ENCODE measurements at places on chromosomes 11 and 22.

GRCh38 chr11:90476442-90477007 lies 253.7 kb upstream of the CHORDC1 start:
- no peak for DNase-seq

GRCh38 chr22:31099841-31100761 lies 7.3 kb downstream of the SELENOM start:
- DNase-seq = peak; percentile 24

GRCh38 chr11:120205596-120206161 lies 5.2 kb upstream of the OAF start:
- no peak for DNase-seq

- DNase-seq = peak; percentile 48
These were observed 101.0 kb upstream of the CHRM4 start for GRCh38 chr11:46492532-46492931.

GRCh38 chr11:68667511-68668500 lies 16.5 kb upstream of the GAL start:
- DNase-seq = no peak

DNA sequence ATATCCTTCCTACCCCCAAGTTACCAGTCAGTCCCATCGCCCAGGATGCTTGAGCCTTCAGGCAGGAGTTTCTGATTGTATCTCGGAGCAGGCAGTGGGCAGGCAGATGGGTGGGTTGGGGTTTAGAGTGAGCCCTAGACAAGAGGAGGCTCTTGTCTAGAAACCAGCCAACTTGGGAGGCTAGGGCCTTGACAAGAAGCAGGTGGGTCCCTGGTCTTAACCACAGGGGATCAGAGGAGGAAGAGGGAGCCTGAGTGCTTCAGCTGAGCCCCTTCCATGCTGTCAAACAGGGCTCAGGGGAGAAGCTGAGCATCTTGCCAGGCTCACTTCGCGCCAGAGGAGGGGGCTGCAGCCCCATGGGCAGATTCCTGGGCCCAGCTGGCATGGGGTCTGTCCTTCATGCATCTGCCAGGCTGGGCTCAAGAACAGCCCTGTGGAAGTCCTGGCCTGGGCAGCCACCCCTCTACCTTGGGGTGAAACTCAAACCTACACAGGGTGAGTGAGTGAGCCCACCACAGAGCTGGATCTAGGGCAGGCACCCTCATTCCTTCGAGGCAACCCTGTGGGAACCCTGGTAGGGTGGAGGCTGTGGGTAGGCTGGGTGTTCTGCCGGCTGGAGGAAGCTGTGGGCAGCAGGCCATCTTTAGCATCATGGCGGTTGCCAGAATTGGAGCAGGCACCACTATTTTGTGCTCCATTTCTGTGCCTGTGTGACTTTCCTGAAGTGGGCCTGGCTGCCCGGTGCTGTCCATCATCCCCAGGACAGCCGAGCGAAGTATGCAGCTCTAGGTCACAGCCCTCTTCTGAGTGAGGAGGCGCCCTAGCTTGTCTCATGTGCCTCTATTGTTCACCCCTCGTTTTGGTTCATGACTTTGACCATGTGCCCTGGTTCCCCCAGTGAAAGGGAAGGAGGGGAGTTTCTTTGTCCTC lies 108.1 kb downstream of the MORC2 start:
- DNase-seq = no peak

- no peak for DNase-seq
These were observed 12.3 kb downstream of the ARFGAP3 start for GRCh38 chr22:42844756-42845155.

- no peak for DNase-seq
These were observed 18.6 kb downstream of the CDC45 start for GRCh38 chr22:19498154-19498865.

- DNase-seq = peak; percentile 68
These were observed 5.4 kb downstream of the TRABD start for GRCh38 chr22:50190941-50191741.

GRCh38 chr11:131614631-131615030 lies 244.2 kb downstream of the NTM start:
- peak; percentile 69 for DNase-seq

DNA sequence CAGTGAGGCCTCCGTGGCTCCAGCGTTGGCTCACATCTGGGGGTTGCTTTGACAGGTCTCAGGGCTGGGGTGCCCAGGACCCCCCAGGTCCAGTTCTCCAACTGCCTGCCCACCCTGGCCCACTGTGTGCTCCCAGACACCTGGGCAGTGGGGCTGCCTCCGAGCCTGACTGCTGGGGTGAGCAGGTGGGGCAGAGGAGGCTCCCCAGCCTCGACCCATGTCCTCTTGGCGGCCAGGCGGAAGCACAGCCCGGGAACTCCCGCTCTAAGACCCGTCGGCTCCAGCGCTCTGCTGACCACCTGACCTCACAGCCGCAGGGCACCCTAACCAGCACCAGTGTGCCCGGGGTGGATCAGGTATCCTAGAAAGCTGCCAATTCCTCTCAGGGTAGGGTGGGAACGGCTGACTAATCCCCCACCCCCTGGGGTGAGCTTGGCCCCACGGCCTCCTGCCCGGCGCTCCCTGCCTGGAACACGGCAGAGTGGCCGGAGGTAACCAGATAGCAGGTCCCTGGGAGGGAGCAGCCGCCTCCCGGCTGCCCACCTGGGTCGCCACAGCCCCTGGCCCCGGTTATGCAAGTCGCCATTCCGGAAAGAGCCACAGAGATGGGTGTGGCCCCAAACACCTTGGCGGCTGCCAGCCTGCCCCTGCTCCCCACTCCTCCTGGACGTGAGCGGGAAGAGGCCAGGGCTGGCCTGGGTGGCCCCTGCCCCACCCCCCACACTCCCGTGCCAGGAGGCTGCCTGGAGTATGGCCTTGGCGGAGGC lies 19.2 kb upstream of the MUC5B start:
- DNase-seq = peak; percentile 16

DNA sequence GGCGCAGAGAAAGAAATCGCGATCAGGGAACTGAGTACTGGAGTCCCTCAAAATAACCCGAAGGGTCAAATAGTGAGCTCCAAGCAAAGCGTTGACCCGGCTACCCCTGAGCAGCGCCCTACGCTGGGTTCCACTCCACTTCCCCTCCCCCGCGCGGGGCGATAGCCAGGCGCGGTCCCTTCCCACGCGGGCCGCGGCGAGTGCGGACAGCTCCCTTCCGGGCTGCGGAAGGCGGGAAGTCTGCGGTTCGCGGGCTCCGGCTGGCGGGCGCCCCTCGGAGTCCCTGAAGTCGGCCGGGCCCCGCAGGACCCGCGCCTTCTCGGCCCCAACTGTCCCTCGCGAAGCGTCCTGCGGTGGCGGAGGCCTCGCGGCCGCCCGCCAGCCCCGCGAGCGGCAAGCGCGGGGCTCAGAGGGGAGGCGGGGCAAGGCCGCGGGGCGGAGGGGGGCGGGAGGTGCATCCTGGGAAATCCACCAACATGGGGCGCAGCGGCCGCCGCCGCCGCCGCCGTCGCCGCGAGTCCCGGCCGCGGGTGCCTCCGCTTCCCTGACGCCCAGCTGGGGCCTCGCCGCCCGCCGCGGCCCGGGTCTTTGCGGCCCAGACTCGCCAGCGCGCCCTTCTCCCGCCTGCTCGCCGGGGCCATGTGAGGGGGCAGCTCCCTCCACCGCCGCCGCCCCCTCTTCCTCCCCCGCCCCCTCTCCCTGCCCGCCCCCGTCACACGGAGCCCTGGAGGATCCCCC lies at the start of gene QSER1:
QSER1 (plus strand) TSS at position 457 of the 738 bp plus-strand sequence. CDS start 315 bp downstream, outside the sequence.
- peak; percentile 88 for DNase-seq

GRCh38 chr11:132913886-132914285 lies 618.4 kb downstream of the OPCML start:
- DNase-seq = no peak

- DNase-seq = peak; percentile 78
These were observed 667 bp downstream of the RAB6A start for GRCh38 chr11:73760135-73760678.

DNA sequence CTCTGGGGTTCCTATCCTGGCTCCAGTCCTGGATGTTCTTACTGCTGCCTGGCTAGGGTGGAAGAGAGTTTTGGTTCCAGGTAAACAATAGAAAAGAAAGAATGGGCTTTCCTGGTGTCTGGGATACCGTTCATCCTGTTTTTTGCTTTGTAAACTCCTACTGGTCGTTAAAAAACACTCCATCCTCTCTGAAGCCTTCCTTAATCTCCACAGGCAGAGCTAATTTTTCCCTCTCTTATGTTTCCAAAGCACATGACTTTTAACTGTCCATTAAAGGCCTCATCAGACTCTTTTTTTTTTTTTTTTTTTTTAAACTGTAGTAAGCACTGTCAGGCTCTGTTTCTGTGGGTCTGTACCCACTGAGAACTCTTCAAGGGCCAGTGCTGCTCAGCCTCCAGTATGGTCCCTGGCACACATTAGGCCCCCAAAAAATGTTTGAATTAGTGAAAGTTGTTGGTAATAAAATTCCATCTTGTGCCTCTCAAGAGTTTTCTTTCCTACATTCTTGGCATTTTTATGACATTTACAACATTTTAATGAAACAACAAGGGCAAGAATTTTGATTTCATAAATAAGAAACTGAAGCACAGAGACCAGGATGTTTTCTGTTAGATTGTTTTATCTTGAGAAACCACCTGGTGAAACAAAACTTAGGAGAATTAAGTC lies 104.2 kb downstream of the TEAD1 start:
- no peak for DNase-seq

DNA sequence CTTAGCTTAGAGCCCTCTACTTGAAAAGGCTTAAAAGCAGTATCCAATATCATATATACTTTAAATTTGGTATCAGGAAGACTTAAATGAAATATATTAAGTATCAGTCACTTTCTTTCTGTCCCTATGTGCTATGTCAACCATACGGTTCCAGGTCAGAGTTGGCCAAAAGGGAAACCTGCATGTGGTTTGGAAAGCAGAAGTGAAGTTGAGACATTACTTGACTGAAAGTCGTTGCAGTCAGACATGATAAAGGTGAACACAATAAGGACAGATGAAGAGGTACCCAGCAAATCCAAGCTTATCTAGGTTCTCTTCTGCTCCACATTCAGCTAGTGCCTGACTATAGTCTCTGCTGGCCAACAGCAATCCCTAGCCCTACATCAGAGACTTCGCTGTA lies 336.8 kb downstream of the KCNA4 start:
- no peak for DNase-seq

DNA sequence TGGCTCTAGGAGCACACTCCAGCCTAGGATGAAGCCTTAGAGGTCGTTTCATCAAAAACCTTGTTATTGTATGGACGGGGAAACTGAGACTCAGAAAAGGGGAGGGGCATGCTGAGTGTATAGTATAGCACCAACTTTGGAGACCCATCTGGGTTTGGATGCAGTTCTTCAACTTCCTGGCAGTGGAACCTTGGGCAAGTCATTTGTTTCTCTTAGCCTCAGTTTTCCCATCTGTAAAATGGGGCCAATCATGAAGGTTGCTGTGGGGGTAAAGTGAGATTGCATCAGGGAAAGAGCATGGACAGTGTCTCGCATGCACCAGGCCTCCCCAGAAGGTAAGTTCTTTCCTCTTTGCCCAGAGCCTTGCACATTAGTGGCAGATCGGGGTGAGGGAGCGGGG lies 47.6 kb upstream of the RASD2 start:
- no peak for DNase-seq

GRCh38 chr11:10930224-10930971 lies 72.5 kb upstream of the ZBED5 start:
- DNase-seq = peak; percentile 55

DNA sequence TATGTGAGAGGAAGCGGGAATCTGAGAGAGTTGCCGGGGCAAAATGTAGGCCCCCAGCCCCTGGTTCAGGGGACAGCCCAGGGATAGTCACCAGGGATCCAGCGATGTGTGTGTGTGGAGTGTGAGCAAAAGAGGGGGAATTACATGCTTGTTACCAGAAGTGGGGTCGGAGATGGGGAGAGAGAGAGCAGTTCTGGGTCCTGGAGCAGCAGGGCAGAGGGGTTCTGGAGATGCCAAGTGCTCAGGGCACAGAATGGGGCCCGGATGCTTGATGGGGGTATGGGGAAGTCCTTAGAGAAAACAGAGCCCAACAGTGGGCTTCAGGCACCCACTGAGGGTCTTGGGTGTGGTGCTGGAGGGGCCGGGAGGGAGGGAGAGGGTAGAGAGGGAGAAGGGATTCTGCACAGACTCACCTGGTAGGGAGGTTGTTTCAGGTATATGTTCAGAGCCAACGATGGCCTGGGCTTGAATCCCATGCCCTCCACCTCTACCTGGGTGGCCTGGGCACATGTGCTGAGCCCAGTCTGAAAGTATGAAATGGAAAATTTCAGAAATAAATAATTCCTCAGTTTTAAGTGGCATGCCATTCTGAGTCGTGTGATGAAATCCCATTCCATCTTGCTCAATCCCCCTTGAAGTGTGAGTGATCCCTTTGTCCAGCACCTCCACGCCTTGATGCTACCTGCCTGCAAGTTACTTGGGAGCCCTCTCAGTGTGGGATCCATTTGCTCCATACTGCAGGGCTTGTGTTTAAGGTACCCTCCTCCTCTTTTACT lies 12.4 kb downstream of the SMIM38 start:
- no peak for DNase-seq

DNA sequence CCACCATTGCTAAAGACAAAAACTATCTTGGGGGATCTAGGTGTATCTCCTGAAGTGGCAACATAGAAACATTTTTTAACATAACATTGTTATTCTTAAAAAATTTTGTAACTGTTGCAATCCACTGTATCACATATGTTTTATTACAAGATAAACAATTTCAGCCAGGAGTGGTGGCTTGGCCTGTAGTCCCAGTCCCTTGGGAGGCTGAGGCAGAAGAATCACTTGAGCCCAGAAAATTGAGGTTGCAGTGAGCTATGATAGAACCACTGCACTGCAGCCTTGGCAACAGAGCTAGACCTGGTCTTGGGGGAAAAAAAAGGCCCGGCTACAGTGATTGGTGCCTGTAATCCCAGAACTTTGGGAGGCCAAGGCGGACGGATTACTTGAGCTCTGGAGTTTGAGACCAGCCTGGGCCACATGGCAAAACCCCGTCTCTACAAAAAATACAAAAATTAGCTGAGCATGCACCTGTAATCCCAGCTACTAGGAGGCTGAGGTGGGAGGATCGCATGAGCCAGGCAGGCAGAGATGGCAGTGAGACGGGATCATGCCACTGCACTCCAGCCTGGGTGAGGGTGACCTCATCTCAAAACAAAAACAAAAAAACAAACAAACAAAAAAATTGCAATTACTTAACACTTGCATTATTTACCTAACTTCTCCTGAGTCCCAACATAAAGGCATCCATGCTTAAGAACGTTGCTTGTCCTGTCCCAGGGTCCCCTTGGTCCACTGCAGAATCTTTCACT lies 1.5 kb upstream of the DEPDC5 start:
- no peak for DNase-seq

- DNase-seq = peak; percentile 28
These were observed at the start of gene JAML for GRCh38 chr11:118224511-118225188. Gene JAML (minus strand): TSS chr11:118225011. CDS start chr11:118214866, 10,145 bp downstream.

GRCh38 chr11:43354311-43354710 lies 4.4 kb upstream of the TTC17 start:
- DNase-seq = no peak

GRCh38 chr11:93704237-93704636 lies 37.1 kb downstream of the TAF1D start:
- no peak for DNase-seq

- no peak for DNase-seq
These were observed 1080.8 kb upstream of the TENM4 start for GRCh38 chr11:80521592-80521991.
